ENCODE measurements at places on chromosomes 2 and 18.

GRCh38 chr2:207531032-207531952, 1.5 kb downstream of the CREB1 start:
- DNase-seq, result no peak

GRCh38 chr18:12645751-12646203, 12.1 kb downstream of the SPIRE1 start:
- no peak for DNase-seq

GRCh38 chr2:60852282-60852860, 29.0 kb upstream of the REL start:
- DNase-seq, result no peak

GRCh38 chr2:84995826-84996225, 24.9 kb downstream of the KCMF1 start:
- DNase-seq, result no peak

- peak; percentile 21 for DNase-seq
Observed at GRCh38 chr2:7023542-7023941, 106.3 kb downstream of the RNF144A start.

GRCh38 chr2:168427451-168427850, 28.6 kb upstream of the CERS6 start:
- no peak for DNase-seq

GRCh38 chr18:46313521-46313920, 209.3 kb downstream of the HAUS1 start:
- no peak for DNase-seq

DNA sequence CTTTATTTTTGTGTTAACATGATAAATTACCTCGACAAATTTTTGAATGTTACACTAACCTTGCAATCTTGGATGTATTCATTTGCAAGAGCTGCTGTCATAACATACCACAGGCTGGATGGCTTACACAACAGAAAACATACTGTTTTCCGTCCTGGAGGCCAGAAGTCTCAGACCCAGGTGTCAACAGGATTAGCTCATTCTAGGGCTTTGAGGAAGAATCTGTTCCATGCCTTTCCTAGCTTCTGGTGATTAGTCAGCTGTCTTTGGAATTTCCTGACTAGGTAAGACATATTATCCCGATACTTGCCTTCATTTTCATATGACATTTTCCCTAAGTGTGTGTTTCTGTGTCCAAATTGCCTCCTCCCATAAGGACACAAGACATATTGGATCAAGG, 188.6 kb upstream of the CDH19 start:
- no peak for DNase-seq

DNA sequence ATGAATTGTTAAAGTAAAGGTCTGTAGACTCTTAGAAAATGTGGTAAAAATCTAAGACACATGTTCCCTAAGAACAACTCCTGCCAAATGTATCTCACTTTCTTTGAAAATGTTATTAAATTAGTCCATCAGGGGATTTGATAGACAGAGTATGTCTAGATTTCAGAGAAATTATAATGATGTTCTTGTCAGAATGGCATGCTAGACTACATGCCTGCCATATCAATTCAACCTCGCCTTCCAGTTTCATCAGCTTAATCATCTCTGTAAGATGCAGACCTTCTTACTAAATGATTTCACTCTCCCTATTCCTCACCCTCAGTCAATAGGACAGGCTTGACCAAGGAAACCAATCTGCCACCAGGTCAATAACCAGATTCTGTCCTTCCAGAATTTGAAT, 368.4 kb downstream of the TXNL1 start:
- DNase-seq, result no peak

- DNase-seq, result no peak
Observed at GRCh38 chr2:86543793-86544192, 19.4 kb downstream of the CHMP3 start.

- peak; percentile 85 for DNase-seq
Observed at GRCh38 chr18:62526098-62527025, 3.5 kb downstream of the ZCCHC2 start.

GRCh38 chr2:238875471-238876231, 27.8 kb downstream of the TWIST2 start:
- peak; percentile 21 for DNase-seq

DNA sequence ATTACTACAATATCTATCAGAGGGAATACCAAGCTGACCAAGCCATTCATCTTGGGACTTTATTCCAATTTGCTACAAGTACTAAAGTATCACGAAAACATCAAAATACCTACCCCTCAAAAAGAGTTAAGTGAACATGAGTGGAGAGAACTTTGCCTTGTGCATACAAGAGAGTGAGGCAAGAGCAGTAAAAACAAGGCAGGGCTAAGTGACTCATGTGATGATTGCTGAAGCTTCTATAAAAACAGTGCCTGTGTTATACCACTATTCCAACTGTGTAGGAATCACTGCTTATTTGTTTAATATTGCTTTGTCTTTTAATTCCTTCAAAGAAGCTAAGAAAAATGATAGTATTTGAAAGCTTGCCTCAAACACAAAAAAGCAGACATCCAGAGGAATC, 61.2 kb downstream of the FARSB start:
- no peak for DNase-seq

GRCh38 chr2:59277671-59278070, 1036.5 kb upstream of the FANCL start:
- DNase-seq, result no peak

DNA sequence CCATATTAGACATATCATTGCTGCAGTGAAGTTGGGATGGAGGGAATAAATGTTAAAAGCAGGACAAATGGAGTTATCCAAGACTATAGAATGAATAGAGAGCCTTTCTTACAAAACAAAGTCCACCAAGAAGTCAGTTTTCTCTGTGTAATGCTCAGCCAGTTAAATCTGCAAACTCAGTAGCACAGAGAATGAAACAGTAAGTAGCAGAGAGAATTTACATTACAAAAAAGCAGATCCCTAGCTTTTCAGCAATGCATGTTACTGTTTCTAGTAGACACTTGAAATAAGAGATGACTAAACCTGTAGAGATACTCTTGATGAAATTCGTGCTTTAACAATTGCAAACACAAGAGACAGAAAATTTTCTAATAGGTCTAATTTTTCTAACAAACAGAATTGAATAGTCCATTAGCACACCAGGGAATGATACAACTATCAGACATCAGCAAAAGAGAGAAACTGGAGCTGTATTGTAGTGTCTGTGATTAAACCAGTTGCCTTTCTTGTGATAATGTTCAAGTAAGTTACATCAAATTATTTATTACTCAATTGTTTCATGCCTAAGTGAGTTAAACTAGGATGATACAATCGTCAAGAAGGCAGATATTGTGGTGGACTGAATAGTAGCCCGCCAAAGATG, 322.2 kb upstream of the DDX18 start:
- DNase-seq, result no peak

DNA sequence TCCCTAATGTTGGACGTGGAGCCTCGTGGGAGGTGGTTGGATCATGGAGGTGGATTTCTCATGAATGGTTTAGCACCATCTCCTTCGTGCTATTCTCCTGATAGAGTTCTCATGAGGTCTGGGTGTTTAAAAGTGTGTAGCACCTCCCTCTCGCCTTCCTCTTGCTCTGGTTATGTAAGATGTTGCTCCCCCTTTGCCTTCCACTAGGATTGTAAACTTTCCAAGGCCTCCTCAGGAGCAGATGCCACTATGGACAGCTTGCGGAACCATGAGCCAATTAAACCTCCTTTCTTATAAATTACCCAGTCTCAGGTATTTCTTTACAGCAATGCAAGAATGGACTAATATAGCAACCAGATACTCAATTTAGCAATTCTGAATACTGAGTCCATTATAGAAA, 82.4 kb upstream of the PELI1 start:
- no peak for DNase-seq

DNA sequence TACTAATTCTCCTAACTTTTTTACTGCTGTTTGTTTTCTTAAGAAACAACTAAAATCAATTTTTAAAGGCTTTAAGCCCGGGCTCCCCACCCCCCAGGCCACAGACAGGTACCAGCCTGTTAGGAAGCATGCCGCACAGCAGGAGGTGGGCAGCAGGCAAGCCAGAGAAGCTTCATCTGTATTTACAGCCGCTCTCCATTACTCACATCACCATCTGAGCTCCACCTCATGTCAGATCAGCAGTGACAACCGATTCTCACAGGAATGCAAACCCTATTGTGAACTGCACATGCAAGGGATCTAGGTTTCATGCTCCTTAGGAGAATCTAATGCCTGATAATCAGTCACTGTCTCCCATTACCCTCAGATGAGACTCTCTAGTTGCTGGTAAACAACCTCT, 517.0 kb downstream of the NRXN1 start:
- DNase-seq, result no peak

- no peak for DNase-seq
Observed at GRCh38 chr2:17107151-17107550, 411.1 kb downstream of the RAD51AP2 start.

DNA sequence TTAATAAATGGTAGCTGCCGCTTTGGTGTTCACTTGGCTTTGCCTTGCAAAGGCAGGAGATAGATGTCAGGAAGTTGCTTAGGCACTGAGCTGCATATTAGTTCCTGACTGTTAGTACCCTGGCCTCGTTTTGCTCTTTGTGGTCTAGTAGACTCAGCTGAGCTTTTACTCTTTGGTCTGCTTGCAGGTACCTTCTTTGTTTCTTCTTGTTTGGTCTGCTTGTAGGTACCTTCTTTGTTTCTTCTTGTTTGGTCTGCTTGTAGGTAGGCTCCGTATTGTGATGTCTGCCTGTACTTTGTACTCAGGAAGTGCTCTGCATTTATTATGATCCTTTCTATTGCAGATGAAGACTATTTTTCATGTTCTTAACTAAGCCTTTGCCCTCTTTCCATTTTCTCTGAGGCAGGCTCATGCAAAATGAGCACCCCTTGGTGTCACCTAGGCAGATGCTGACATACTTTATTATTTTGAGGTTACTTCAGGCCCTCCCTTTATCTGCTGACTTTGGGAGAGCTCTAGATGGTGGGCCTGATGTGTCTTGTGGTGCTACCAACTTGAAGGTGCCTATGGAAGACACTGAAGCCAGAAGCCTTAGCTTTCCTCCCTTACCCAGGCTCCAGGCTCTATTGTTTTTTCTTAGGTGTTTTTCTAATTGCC, 6.0 kb downstream of the RPIA start:
- DNase-seq, result no peak

- DNase-seq, result peak; percentile 45
Observed at GRCh38 chr2:203682688-203683130, 23.7 kb upstream of the CD28 start.

- DNase-seq, result no peak
Observed at GRCh38 chr2:235458839-235459273, 35.0 kb upstream of the AGAP1 start.

GRCh38 chr18:57881818-57882413, 78.8 kb upstream of the ATP8B1 start:
- DNase-seq, result peak; percentile 74

- no peak for DNase-seq
Observed at GRCh38 chr2:216885117-216885553, 25.3 kb upstream of the TNP1 start.
